ENCODE measurements at places on chromosomes 12 and 14.
A peak's percentile ranks its signal among the peaks of the same experiment; 100 is the strongest.

GRCh38 chr12:122190842-122191668 lies 8.1 kb downstream of the LRRC43 start:
- DNase-seq = peak; percentile 35

DNA sequence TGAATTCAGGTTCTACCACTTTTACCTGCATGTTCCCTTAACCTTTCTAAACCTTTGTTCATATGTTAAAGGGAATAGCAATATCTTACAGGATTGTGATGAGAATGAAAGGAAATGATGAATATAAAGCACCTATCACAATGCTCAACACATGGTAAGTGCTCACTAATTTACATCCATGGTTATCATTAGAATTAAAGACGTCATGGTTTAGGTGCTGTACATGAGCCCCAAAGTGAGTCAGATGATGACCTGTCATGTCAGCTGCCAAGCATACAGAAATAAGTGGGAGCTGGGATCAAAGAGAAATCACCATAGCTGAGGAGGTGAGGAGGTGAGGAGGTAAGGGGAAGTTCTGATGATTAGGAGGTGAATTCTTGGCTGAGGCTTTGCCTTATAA lies 135.9 kb upstream of the ATP2B1 start:
- DNase-seq = no peak

GRCh38 chr14:66662374-66662773 lies 154.4 kb downstream of the GPHN start:
- DNase-seq = no peak

- DNase-seq = no peak
Observed at GRCh38 chr12:80352474-80352873, 91.6 kb upstream of the PTPRQ start.

- no peak for DNase-seq
Observed at GRCh38 chr14:103485504-103485903, 37.1 kb downstream of the CKB start.

DNA sequence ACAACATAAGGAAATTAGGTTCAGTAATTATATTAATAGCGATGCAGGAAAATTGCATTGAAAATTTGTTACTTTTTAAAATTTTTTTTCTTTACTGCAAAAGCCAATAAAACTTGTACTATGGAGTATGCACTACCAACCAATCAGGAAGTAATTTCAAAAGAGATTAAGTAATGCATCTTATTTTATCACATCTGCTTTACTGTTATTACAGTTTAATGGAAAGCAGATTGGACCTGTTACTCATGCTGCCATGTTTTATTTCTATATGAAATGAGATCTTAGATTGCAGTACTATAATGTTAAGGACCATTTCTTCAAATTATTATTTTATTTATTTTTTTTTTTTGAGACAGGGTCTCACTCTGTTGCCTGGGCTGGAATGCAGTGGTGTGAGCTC lies 1.7 kb upstream of the STRN3 start:
- no peak for DNase-seq

GRCh38 chr14:50559990-50560930 lies at the start of gene ATL1:
Gene ATL1 (plus strand): TSS chr14:50560145. CDS start chr14:50560266, 121 bp downstream.
- DNase-seq = no peak

DNA sequence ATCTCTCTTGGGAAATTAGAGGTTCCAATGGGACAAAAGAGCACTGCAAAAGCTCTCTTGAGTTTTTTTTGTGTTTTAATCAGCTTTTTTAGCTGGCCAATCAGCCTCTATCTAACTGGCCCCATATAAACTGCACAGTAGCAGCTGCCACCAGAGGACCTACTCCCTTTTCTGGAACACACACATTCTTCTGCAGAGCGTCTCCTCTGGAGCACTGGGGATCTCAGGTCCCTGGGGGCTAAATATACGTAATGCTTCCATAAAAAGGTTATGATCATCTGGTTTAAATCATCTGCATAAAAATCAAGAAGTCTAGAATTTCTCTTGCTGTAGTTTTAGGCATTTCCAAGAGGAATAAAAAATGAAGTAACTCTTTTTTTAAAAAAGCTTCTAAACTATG lies 32.3 kb downstream of the TSPAN8 start:
- DNase-seq = no peak

GRCh38 chr12:115619889-115620288 lies 657.6 kb downstream of the MED13L start:
- no peak for DNase-seq

- no peak for DNase-seq
Observed at GRCh38 chr12:62934239-62934798, 631 bp downstream of the PPM1H start.

DNA sequence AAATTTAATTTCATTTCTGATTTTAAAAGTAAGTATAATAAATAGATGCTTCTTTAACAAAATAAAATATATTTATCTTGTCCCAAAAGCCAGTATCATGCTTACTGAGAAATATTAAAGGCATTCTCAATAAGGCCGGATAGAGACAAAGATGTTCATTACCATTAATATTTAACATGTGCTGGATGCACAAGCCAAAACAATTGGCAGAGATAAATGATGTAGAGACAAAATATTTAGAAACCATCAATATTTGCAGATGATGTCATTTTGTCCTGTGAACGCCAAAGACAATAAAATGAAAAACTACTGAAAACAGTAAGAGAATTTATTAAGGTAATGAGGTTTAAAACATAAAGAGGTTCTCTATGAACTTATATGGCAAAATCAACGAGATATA lies 313.5 kb downstream of the ITPR2 start:
- no peak for DNase-seq

GRCh38 chr12:127191129-127191528 lies 1075.8 kb upstream of the TMEM132C start:
- no peak for DNase-seq

GRCh38 chr12:129185855-129186254 lies 332.6 kb downstream of the GLT1D1 start:
- DNase-seq = no peak

DNA sequence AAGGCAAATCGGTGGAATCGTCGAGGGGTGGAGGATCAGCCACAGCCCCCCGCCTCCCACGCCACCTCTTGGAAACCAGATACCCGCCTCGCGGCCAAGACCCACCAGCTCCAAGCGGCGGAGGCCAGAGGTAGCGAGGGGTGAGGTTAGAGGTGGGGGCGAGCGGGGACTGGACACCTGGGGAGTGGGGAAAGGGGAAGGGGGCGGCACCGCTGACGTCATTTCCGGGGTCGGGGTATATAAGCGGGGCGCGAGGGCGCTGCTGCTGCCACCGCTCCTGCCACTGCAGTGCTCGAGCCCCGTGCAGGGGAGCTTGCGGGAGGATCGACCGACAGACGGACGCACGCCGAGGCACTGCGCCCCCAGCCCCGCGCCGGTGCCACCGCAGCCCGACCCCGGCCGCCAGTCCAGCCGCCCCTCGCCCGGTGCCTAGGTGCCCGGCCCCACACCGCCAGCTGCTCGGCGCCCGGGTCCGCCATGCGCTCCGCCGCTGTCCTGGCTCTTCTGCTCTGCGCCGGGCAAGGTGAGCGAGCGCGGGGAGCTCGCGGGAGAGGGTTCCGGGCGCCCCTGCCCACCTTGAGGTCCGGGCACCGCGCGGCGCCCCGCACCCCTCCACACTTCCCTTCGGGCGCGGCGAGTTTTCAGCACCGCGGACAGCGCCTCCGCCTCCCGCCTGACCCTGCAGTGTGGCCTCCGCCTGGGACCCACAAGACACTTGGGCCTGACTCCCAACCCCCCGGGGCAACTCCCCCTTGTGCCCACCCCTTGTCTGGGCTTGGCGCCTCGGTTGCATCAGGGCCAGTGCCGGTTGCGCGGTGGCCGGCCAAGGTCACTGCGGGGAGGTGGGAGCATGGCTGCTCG lies at the start of gene CHGA:
CHGA (plus strand) TSS at position 268 of the 861 bp plus-strand sequence; CDS start at position 478, 210 bp downstream.
- no peak for DNase-seq

- DNase-seq = no peak
Observed at GRCh38 chr12:45613296-45613695, 116.2 kb upstream of the ARID2 start.

- no peak for DNase-seq
Observed at GRCh38 chr14:95305940-95306339, 13.8 kb downstream of the CLMN start.

GRCh38 chr12:16163901-16164300 lies 113.6 kb downstream of the SLC15A5 start:
- no peak for DNase-seq

DNA sequence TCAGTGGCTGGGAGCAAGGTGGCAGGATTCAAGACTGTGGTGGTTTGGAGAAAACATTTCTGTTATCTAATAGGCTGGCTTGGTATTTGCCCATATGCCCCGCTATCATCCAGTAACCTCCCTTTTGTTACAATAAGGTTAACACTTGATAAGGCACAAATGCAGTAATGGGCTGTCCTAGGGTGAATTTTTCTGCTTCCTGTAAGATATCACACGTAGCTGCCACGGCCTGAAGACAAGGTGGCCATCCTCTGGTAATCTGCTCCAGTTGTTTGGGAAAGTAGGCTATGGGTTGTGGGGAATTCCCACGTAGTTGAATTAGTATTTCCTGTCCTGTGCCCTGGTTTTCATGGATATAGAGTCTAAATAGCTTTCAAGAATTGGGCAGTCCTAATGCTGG lies 23.1 kb downstream of the ANG start:
- no peak for DNase-seq

GRCh38 chr12:39619316-39619659 lies 315 bp downstream of the ABCD2 start:
- DNase-seq = no peak

- no peak for DNase-seq
Observed at GRCh38 chr12:69468237-69469026, 1.8 kb upstream of the FRS2 start.

- no peak for DNase-seq
Observed at GRCh38 chr12:25692115-25693035, 139.3 kb upstream of the LMNTD1 start.

- DNase-seq = no peak
Observed at GRCh38 chr14:52265253-52265652, 2.2 kb upstream of the PTGDR start.

DNA sequence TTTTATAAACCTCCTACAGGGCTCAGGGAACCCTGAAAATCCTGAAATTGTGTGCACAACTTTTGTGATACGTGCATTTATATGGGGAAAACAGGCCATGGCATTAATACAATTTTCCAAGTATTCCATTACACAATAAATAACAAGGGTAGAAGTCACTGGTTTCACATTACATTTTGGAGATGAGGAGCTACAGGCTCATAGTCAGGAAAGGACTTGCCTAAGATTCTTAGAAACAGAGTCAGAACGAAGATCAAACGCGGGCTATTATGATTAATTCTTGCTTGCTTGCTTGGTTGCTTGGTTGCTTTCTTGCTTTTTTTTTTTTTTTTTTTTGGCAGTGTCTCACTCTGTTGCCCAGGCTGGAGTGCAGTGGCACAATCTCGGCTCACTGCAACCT lies 16.7 kb downstream of the NOS1 start:
- DNase-seq = no peak

GRCh38 chr12:3655328-3655900 lies 97.5 kb downstream of the CRACR2A start:
- no peak for DNase-seq

DNA sequence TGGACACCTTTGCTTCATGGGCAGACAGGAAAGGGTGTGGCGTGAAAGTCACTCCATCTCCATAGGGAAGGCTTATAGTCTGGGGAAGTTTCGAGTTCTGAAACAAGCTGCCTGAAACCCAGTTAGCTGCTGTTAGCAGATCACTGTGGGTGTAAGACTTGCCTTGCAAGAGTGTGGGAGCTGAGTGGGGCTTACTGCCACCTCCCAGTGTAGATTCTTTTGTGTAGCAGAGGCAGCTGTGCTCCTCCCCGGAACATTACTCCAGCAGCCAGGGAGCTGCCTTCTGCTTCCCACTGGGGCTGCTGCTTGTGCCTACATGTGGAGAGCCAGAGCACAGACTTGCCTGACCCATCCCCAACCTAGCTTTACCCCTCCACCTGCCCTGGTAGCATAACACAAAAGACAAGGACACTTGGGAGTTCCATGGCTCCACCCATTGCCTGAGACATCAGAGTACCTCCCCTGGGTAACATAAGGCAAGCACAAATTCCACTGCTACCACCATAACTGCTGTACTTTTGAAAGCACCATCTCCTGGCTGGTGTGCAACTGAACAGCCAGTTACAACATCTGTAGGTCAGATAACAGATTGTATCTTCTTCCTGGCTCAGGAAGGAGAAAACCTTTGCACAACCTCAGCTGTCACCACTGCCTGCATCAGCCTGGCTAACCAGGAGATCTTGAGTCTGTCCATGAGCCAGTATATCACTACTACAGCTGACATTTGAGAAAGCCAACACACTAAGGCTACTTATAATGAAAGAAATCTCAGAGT lies 69.5 kb downstream of the ADAMTS20 start:
- DNase-seq = no peak

DNA sequence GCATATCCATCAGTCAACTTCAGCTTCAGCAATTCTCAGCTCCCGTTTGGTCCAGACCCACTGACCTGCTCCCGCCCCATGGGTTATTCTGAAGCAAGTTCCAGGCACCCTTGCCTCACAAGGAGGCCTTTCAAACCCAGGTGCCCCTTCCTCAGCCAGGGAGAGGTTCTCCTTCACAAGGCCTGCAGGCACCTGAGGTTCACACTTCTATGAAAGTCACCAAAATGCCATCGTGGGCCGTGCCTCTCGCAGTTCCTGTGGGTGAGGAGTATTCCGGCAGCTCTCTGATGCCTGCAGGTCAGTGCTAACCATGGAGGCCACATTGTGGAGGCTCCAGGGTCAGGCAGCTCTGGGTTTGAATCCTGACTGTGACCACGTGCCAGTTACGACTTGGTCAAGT lies 40.2 kb upstream of the BCL7A start:
- DNase-seq = no peak

- no peak for DNase-seq
Observed at GRCh38 chr12:2667716-2668440, 126.9 kb upstream of the FKBP4 start.

DNA sequence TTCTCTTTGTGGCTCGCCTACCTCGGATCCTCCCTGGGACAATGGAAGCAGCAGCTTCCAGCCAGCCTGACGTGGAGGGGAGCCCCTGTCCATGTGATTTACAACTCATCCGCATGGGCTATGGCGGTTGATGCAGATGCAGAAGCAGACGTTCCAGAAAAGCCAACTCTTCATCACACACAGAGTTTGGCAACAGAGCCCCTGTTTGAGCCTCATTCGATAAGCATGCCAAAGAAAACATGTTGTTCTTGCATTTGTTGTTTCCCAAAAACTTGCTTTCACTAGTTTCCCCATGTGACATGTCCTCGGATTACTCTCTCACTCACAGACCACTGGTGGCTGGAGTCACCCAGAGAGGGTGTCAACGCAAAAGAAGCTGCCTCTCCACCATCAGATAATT lies 16.4 kb upstream of the TC2N start:
- no peak for DNase-seq
